T-helper 17 cell (primary cell): ENCODE measurements at places on chromosomes 7 and 10. TPM values are rescaled to one million over a fixed set of nuclear protein-coding genes. Genes with fewer than 3 reads are reported as not detected.

DNA sequence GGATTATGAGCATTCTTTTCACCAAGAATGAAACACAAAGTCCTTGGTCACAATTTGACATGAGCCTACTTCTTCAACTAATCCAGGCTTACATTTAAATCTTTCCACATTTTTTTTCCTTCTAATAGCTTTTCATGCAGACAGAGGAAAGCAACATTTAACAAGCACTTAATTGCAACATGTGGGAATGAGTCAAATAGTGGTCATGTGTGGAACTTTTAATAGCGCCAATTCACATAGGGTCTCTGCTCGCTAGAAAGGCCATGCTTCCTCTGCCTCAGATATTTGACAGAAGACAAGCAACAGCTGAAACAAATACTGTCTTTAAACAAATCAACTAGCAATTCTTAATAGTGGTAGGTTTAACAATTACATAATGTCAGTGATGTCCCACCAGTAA, 285.9 kb upstream of the ETV1 start:
- DNase-seq = no peak

The PLPP4 gene
- not detected for total RNA-seq

- no peak for DNase-seq
Measured at GRCh38 chr7:51067757-51068156, 248.9 kb downstream of the COBL start.

The DKK1 gene
- total RNA-seq = not detected
